Activated CD4-positive, alpha-beta T cell treated with anti-CD3 and anti-CD28 coated beads, Interleukin-2, Interleukin-6, amounts not matched to agents 100 ng/mL and 50 ng/mL, durations not matched to agents 16 hours and 8 hours (primary cell): ENCODE measurements at places on chromosomes 7 and 10.

DNA sequence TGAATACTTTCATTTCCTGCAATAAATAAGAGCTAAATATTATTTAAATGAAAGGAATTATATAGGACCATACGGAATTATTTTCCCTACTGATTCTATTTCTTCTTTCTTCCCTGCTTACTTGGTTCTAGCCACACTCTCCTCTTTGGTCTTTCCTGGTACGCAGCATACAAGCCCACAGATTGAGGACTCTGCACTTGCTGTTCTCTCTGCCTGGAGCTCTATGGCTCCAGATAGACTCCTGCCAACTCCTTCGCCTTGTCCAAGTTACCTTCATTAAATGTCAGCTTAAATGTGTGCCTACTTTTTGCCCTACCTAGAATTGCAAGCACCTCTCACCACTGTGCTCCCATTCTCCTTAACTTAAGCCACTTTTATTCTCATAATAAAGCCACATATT lies 203.4 kb downstream of the MDFIC start:
- DNase-seq = no peak

GRCh38 chr7:82629583-82629982 lies 186.0 kb upstream of the CACNA2D1 start:
- DNase-seq = no peak

DNA sequence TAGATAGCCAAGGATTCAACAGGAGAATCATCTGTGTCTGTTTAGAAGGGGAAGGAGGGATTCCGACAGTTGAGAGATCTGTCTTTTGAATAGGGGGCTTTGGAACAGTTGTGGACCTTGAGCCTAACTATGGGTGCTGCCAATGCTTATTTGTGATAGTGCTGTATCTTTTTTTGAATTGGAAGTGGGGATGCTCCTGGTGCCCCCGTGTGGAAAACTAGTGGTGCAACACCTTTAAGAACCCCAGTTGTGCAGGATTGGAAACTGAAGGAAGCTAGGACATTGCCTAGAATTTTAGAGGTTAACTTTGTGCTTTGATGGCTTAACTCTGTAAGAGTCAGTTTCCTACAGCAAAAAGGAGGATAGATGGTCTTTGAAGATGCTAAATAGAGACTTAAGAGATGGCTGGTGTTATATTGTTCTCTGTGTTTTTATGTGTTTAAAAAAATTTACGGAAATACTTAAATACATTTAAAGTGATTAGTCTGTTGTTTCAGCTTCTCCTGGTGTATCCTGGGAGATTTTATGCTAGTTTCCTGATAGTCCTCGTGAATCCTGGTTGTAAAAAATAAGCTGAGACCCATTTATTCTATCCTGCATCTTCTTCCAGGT lies 69.3 kb downstream of the AP3M1 start:
- peak; percentile 66 for DNase-seq

- no peak for DNase-seq
Measured at GRCh38 chr10:33386926-33387325, 52.5 kb upstream of the NRP1 start.

DNA sequence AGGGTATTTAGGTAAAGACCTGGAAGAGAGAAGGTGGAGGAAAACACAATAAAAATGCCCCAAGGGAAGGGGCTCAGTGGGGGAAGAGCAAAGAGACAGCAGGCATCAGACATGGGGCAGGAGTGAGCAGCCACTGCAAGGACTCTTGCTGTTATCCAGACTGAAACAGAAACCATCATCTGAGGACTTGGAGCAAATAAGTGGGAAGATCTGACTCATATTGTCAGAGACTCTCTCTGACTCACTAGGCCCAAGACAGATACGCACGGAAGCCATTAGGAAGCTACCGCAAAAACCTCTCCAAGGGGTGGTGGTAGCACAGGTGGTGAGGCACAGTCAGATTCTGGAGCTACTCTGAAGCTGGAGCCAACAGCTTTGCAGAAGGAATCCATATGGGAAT lies 110.7 kb downstream of the RNF32 start:
- peak; percentile 90 for DNase-seq

DNA sequence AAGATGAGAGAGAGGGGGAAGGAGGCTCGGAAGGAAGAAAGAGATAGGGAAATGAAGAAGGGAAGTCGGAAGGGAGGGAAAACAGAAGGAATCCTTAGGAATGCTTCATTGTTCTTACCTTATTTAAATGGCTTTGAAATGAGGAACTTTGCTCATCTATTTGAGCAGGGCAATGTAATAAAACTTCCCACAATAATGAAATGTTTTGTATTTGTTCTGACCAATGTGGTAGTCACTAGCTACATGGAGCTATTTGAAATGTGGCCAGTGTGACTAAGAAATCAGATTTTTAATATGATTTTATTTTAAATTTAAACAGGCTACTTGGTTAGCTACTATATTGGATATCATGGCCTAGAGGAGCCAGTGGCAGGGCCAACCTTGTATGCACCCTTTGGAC lies 510.6 kb downstream of the HTR7 start:
- no peak for DNase-seq
